Endothelial cell of umbilical vein (primary cell): ENCODE measurements at places on chromosomes 6 and 20.

DNA sequence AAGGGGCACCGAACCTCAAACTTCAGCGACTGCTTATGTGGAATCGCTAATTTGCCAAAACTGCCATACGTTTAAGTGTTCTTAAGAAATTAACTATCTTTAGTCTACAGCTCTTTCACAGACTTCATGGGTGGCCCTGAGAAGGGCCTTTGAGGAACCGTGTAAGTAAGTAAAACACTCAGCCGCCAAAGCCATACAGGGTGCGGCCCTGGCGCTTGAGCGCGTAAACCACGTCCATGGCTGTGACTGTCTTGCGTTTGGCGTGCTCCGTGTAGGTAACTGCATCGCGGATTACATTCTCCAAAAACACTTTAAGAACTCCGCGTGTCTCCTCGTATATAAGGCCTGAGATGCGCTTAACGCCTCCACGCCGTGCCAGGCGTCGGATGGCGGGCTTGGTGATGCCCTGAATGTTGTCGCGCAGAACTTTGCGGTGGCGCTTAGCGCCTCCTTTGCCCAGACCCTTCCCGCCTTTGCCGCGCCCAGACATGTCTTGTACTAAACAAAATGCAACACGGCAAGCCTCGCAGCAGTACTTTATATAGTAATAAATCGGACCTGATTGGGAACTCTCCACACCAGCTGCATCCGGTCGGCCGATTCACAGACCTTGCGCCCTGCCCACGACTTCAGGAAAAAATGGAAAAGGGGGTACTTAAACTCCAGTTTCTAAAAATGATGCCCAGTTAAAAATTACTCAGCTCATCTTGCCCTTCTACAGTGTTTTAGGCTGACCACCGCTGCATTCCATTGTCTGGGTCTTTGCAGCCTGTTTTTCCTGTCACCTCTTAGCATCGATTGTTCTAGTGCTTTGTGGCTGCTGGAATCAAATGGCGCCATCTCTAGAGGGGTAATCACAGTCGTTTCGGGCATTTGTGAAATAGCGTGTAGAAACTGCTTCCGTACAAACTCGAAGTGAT, 38.9 kb downstream of the OR2B2 start:
- peak; percentile 89 for DNase-seq

- no peak for DNase-seq
These were observed 154.0 kb downstream of the BMP7 start for GRCh38 chr20:57112448-57112847.

DNA sequence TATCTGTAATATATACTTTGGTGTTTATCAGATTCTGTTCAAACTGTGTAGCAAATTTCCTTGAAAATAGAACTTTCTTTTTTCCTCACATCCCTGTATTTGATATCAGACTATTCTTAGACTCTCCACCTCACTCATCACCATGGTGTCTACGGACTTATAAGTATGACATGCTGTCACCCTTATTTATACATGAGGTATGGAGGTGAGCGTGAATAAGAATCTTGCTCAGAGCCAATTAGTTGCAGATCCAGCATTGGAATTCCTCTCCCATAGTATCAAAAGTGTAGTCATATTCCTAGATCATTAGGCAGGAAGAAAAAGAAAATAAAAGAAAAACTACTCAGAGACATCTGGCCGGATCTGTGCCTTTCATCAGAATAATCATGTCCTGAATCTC, 43.0 kb downstream of the TPD52L1 start:
- DNase-seq: no peak

- DNase-seq: no peak
These were observed 3.2 kb downstream of the USP45 start for GRCh38 chr6:99512033-99512432.

GRCh38 chr6:63504777-63505384, 67.4 kb upstream of the LOC128125822 start:
- DNase-seq: no peak

DNA sequence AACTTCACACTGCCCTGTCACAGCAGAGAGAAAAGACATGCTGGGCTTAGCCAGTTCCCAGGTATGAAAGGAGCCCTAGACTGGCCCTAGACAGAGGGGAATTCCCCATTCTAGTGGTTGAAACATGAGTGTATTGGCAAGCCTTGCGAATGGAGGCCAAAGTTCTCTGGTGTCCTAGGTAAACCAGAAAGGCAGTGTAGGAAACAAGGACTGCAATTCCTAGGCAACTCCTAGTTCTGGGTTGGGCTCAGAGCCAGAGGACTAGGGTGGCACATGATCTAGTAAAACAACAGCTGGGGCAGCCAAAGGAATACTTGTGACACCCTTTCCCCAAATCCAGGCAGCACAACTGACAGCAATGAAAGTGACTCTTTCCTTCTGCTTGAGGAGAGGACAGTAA, 265.0 kb upstream of the EPHA7 start:
- no peak for DNase-seq

DNA sequence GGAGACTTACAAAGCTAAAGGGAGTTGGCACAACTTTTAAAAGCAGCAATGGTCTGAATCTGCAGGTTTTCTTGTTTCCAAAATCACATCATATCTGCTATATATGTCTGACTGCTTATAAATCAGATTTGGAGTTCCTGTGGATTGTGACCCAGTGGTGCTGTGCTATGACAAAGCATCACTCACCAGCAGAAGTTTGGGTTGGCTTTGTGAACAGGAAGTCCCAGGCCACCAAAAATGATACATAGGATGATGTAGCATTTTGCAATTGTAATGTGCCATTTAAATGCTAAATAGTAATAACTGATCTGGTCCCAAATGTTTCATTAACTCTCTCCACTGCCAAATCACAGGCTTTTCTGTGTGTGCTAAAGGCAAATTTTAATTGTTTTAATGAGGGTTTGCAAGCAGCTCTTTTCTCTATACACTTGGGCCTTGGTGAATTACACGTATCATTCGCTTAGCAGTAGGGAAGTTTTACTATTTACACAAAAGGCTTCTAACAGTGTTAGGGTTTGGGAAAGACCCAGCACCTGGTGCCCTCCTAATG, 60.8 kb downstream of the SYNDIG1 start:
- DNase-seq: no peak

DNA sequence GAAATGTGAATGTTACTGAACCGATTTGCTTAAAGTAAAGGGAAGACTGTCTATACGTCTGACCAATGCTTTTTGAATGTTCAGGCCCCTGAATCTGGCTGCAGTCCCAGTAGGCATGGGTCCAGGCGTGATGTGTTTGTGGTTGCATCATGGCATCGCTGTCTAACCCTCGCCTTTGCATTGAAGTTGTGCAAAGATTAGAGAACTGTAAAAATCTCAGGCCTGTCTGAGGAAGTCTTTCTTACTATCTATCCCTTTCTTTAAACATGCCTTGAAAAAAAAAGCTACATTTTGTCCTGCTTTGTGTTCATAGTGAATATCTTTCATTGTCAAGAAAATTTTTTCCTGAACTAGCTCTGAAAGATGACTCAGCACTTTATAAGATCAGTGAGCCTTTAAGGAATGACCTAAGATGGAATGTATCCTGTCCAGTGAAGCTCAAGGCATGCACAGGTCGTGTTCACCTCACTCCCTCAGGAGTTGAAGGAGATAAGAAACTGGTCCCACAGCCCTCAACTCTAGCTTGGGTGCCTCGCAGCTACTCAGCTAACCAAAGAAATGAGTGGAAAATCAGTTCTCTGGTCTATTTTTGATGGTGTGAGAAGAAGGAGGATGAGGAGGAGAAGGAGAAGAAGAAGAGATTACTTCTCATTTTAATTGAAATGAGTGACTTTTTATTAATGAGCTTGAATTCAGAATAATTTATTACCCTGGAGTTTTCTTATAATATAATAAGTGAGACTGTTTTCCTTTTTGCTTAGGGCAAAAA, 48.6 kb downstream of the TPD52L1 start:
- DNase-seq: peak; percentile 77

- peak; percentile 29 for DNase-seq
These were observed 31.1 kb upstream of the ENPP4 start for GRCh38 chr6:46098678-46099077.

GRCh38 chr6:29680416-29680815, 536 bp downstream of the ZFP57 start:
- no peak for DNase-seq
